Cardiac muscle cell (in vitro differentiated cells and primary cell): ENCODE measurements at places on chromosomes 4 and X.
A peak's percentile ranks its signal among the peaks of the same experiment; 100 is the strongest.

DNA sequence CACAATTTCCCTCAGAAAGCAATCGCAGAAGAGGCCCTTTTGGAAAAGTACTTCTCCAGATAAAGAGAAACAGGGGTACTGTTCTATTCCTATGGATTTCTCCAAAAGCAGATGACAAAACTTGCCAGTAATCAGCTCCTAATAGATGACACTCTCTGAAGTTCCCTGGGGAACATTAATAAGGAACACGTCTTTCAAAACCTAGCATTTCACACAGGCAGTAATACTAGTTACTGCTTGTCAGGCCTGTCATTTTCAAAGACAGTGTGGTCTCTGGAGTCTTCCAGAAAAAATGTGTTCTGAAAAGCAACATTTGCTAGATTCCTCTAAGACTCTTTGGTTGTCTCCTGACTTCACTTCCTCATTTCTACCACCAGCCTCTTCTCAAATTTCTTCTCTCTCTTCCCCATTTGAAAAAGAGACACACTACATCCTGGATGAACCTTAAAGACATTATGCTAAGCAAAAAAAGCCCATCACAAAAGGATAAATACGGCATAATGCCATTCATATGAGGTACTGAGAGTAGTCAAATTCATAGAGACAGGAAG is 47.3 kb downstream of the CHRDL1 start:
- H3K36me3 ChIP-seq: no peaks in the 10 kb centered on the region
- DNase-seq: no peak
- peaks cover 36% of the 10 kb centered on the region for H3K27me3 ChIP-seq
- no peaks in the 10 kb centered on the region for H3K4me1 ChIP-seq
- H3K27ac ChIP-seq: no peak overlapping the region

DNA sequence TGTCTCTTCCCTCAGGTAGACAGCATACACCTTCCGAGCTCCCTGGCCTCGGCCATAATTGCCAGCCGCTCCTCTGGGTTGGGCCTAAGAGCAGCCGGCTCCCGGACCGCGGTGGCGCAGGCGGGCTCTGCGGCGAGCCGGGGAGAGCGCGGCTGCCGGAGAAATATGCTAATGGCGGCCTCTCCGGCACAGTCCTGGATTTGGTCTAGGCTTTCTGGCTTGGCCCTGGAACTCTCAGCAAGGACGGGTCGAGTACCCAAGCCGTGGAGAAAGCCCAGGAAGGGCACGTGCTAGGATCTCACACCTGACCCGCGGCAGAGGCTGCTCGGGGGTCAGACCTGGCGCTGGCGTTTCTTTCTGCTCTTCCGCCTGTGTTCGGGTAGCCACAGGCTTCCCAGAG is 18.6 kb upstream of the ZIC3 start:
- H3K27me3 ChIP-seq: peaks cover 92% of the 10 kb centered on the region
- H3K36me3 ChIP-seq: no peaks in the 10 kb centered on the region
- H3K4me3 ChIP-seq: no peak overlapping the region

DNA sequence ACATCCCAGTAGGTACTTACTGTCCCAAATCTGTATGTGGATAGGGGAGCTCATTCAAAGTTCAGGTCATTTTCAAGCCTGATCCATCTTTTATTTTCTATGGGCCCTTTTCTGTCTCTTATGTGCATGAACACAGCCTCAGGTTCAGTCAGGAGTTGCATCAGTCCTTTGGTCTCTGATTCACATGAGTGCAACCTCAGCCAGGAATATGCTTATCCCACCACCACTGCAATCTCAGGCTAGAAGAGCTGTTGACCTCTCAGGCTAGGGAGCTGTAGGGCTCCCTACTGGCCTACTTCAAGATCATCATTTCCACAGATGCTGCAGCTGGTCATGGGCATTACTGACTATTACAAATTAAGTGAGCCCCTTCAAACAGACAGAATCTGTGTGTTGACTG is 27.2 kb downstream of the AASDH start:
- DNase-seq: no peak
- no peak overlapping the region for H3K4me3 ChIP-seq

GRCh38 chr4:42458657-42459056 is 61.4 kb downstream of the SHISA3 start:
- H3K36me3 ChIP-seq: no peaks in the 10 kb centered on the region
- H3K4me1 ChIP-seq: no peaks in the 10 kb centered on the region
- no peak for DNase-seq
- no peak overlapping the region for H3K4me3 ChIP-seq
- no peak overlapping the region for H3K27ac ChIP-seq
- H3K27me3 ChIP-seq: no peaks in the 10 kb centered on the region

GRCh38 chrX:122869171-122869570 is 314.9 kb upstream of the GRIA3 start:
- H3K27ac ChIP-seq: no peak overlapping the region
- no peaks in the 10 kb centered on the region for H3K27me3 ChIP-seq
- no peaks in the 10 kb centered on the region for H3K36me3 ChIP-seq

- H3K4me1 ChIP-seq: peaks cover 10% of the 10 kb centered on the region
- H3K27me3 ChIP-seq: no peaks in the 10 kb centered on the region
- no peaks in the 10 kb centered on the region for H3K36me3 ChIP-seq
- no peak overlapping the region for H3K4me3 ChIP-seq
- H3K27ac ChIP-seq: no peak overlapping the region
Observed at GRCh38 chrX:133563705-133564104, 148.4 kb upstream of the GPC4 start.

GRCh38 chr4:165385126-165385525 is 6.3 kb downstream of the CPE start:
- H3K27ac ChIP-seq: no peak overlapping the region
- no peaks in the 10 kb centered on the region for H3K27me3 ChIP-seq
- no peak overlapping the region for H3K4me3 ChIP-seq
- peaks cover 36% of the 10 kb centered on the region for H3K4me1 ChIP-seq

- peaks cover 30% of the 10 kb centered on the region for H3K27me3 ChIP-seq
- peak; percentile 54 for DNase-seq
- no peak overlapping the region for H3K4me3 ChIP-seq
- H3K4me1 ChIP-seq: no peaks in the 10 kb centered on the region
Observed at GRCh38 chr4:94827481-94828110, 69.8 kb downstream of the BMPR1B start.

DNA sequence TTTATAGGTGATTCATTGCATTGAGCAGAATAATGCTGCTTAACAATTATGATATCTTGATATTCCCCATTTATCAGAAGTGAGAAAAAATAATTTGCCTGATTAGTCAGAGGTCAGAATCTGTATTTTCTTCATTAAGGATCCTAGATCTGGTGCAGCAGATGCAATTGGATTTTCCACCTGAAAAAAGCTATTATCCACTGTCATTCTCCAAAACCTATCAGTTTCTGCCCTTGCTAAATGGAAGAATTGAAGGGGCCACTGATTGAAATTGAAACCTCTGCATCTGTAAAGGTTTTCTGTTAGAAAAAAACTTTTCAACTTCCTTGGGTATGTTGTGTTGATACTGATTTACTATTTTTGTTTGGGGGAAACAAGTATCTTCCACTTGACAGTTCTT is 636.0 kb upstream of the NDST4 start:
- no peaks in the 10 kb centered on the region for H3K4me1 ChIP-seq
- no peaks in the 10 kb centered on the region for H3K36me3 ChIP-seq
- H3K27me3 ChIP-seq: no peaks in the 10 kb centered on the region
- no peak overlapping the region for H3K4me3 ChIP-seq
- H3K27ac ChIP-seq: no peak overlapping the region

GRCh38 chr4:76607846-76608245 is 172.8 kb downstream of the SHROOM3 start:
- peaks cover 7% of the 10 kb centered on the region for H3K4me1 ChIP-seq
- no peaks in the 10 kb centered on the region for H3K36me3 ChIP-seq
- no peak overlapping the region for H3K4me3 ChIP-seq
- H3K27me3 ChIP-seq: peaks cover 11% of the 10 kb centered on the region

DNA sequence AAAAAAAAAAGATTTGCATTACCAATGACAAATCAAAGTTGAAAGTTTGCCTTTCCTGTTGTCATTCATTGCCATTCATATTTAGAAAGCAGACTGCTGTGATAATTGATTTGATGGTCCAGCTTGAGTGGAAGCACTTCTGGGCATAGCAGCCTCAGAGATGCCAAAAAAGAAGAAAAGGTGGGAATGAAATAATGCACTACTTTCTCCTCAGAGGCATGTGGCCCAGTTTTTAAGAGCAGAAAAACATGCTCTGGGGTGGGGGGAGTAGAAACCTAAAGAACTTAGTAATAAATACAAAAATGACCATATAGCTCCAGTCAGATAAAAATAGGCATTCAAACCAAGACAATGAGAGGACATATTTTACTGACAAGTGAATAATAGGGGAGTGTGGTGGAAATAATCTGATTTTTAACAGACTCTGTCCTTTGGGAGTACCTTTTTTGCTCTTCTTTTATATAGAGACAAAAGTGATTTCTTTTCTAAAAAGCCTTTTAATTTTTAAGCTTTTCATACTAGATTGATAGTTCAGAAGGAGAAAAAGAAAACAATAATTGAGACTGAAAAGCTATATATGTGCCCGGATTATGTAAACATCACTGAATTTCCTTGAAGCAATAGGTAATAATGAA is 599.1 kb downstream of the RPA4 start:
- H3K27me3 ChIP-seq: no peaks in the 10 kb centered on the region
- no peak overlapping the region for H3K27ac ChIP-seq
- no peaks in the 10 kb centered on the region for H3K36me3 ChIP-seq

- no peaks in the 10 kb centered on the region for H3K4me1 ChIP-seq
- no peak overlapping the region for H3K27ac ChIP-seq
- no peaks in the 10 kb centered on the region for H3K27me3 ChIP-seq
Observed at GRCh38 chr4:162347156-162347841, 183.5 kb upstream of the FSTL5 start.

- H3K4me1 ChIP-seq: no peaks in the 10 kb centered on the region
- no peaks in the 10 kb centered on the region for H3K27me3 ChIP-seq
- H3K4me3 ChIP-seq: no peak overlapping the region
- no peak for DNase-seq
- H3K27ac ChIP-seq: no peak overlapping the region
- no peaks in the 10 kb centered on the region for H3K36me3 ChIP-seq
Observed at GRCh38 chrX:68415316-68415715, 18.0 kb downstream of the OPHN1 start.

GRCh38 chr4:118352843-118353533 is at the start of gene PRSS12:
PRSS12 (minus strand) TSS chr4:118353003; CDS start chr4:118352720, 283 bp downstream.
- DNase-seq: peak; percentile 56
- no peak within 1 kb of the TSS for H3K27ac ChIP-seq
- no peaks in the 10 kb centered on the region for H3K4me1 ChIP-seq
- H3K36me3 ChIP-seq: no peaks in the 10 kb centered on the region
- H3K4me3 ChIP-seq: peak within 1 kb of the TSS; percentile 45
- H3K27me3 ChIP-seq: peaks cover 36% of the 10 kb centered on the region

GRCh38 chr4:154618708-154619315 is 6.4 kb upstream of the FGG start:
- H3K4me3 ChIP-seq: no peak overlapping the region
- peaks cover 6% of the 10 kb centered on the region for H3K4me1 ChIP-seq
- H3K36me3 ChIP-seq: no peaks in the 10 kb centered on the region
- H3K27ac ChIP-seq: no peak overlapping the region

DNA sequence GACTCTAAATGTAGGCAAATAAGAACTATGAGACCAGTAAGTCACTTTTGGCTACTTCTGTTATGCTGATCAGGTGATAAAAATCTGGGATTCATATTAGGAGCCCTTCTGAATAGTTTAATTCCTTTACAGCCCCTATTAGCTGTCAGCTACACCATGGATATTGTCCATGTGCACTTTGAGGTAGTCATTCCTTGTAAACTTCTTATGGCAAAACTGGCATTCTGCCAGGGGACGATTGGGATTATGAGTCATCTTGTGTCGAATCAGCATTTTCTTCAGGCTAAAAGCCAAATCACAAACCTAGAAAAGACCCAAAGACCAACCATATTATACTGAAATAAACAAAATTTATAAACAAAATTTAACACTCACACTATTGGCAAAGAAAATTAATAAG is 227.6 kb downstream of the PRDM5 start:
- H3K4me3 ChIP-seq: no peak overlapping the region
- H3K4me1 ChIP-seq: no peaks in the 10 kb centered on the region
- no peaks in the 10 kb centered on the region for H3K27me3 ChIP-seq
- peak; percentile 90 for DNase-seq
- no peaks in the 10 kb centered on the region for H3K36me3 ChIP-seq
- no peak overlapping the region for H3K27ac ChIP-seq

DNA sequence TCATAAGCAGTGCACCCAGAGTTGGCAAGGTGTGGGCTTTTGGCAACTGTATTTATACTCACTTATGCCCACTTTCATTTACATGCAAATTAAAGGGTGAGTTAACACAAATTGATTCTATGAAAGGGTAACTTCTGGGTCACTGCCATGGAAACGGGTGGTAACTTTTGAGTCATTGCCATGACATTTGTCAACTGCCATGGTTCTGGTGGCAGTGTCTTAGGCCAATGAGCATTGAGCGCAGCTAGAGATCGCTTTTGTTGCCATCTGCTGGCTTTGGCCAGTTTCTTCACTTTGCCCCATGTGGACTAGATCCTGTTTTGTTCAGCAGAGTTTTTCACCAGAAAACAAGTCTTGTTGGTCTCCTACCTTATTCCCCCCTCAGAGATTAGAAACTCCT is 170.8 kb upstream of the NUDT6 start:
- H3K27me3 ChIP-seq: no peaks in the 10 kb centered on the region
- peaks cover 8% of the 10 kb centered on the region for H3K36me3 ChIP-seq
- H3K4me3 ChIP-seq: no peak overlapping the region
- no peaks in the 10 kb centered on the region for H3K4me1 ChIP-seq

- no peaks in the 10 kb centered on the region for H3K4me1 ChIP-seq
- no peaks in the 10 kb centered on the region for H3K36me3 ChIP-seq
Observed at GRCh38 chrX:100883654-100884053, 9.5 kb upstream of the NOX1 start.

DNA sequence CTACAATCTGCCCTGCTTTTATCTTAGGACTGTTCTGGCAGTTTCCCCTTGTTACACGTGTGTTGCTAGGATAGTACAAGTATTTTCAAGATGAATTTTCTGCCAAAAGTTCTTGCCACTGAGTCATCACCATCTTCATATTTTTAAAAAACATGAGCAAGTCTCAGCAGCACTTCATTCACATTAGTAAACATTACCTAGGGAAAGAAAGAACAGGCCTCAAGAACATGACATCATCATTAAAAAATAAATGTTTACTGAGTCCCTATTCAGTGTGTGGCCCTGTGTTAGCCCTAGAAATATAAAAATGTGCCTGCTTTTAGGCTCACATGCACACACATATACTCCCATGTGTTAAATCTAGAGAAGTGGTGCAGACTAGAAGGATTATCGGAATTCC is 18.7 kb upstream of the GPC3 start:
- H3K36me3 ChIP-seq: no peaks in the 10 kb centered on the region
- DNase-seq: no peak
- H3K27ac ChIP-seq: no peak overlapping the region
- no peak overlapping the region for H3K4me3 ChIP-seq
- no peaks in the 10 kb centered on the region for H3K27me3 ChIP-seq

- no peak for DNase-seq
- no peaks in the 10 kb centered on the region for H3K4me1 ChIP-seq
- no peak overlapping the region for H3K4me3 ChIP-seq
- no peaks in the 10 kb centered on the region for H3K27me3 ChIP-seq
Observed at GRCh38 chr4:122968227-122968812, 45.9 kb upstream of the NUDT6 start.

- no peak overlapping the region for H3K4me3 ChIP-seq
- no peak for DNase-seq
Observed at GRCh38 chr4:31662951-31663350, 942.8 kb downstream of the PCDH7 start.
